ENCODE measurements at places on chromosomes 7 and 10.

DNA sequence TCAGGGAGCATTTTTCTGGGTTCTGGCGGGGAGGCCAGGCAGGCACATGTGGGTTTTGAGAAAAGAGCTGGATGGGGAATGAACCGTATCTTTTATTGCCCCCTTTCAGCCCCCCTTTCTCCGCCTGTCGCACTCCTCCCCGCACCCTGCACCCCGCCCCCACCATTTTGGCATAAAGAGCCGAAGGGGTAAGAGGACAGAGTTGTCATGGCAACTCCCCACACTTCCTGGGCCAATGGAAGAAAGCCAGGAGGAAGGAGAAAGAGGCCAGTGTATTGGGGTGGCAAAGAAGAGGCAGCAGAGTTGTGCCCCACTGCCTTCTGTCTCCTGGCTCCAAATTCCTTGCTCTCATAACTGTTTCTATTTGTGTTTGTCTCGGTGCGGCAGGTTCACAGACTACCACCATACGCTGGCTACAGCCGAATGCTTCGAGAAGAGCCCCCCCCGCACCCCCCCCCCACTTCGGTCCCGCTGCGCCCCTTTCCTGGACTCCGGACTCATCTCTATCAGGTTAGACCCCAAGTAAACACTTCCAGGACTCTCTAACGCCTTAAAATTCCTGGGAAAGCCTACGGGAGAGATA is 3.4 kb downstream of the KCNIP2 start:
- DNase-seq, result no peak

GRCh38 chr7:14960721-14961120 is 58.2 kb upstream of the DGKB start:
- DNase-seq, result no peak

DNA sequence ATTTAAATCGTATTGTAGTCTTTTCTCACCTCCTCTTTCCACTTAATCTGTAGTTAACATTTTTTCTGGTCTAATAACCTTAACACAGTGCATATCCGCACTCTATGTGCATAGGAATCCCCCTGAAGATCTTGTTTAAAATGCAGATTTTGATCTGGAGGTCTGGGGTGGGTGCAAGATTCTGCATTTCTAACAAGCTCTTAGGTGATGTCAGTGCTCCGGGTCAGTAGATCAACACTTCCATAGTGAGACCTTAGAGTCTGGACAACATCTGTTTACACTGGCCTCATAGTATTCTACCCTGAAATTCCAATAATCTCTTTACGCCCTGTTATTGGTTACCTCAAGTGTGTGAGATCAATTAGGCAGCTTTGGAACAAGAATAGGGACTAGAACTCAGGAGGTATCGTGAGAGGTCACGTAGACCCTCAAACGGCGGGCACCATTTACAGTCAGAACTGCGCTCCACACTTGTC is 434 bp upstream of the PLEKHA8 start:
- DNase-seq, result no peak

DNA sequence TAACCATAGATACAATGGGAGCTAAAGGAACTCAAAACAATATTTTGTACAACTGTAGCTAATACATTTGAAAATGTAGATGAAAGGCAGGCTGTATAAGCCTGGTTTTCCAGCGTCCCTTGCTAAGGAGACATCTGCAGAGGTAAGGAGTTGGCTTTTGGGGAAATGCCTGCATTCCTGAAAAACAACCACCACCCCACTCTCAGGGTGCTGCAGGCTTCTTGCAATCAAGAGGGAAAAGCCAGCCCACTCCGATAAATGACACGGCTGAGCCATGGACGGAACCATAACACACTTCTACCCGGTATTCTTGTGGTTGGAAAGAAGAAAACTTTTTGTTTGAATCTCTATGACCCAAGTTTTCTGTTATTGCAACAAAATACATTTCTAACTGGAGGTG is 200.3 kb downstream of the TEX36 start:
- no peak for DNase-seq

DNA sequence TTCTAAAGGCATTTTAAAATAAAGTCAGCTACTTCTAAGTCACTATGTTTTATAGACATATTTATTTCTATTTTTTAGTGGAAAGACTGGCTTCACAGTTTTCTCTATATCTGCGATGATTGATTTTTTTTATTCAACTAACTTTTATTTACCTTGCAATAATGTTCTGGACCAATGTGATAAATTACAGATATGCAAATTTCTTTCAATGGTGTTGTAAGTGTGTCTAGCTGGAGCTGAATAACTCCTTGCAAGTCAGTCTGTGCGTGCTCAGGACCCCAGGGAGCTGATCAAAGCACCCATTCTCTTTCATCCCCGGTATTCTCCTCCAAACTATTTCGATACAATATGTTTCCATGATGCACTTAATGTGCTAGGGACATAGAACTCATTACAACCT is 9.7 kb downstream of the PTF1A start:
- no peak for DNase-seq

DNA sequence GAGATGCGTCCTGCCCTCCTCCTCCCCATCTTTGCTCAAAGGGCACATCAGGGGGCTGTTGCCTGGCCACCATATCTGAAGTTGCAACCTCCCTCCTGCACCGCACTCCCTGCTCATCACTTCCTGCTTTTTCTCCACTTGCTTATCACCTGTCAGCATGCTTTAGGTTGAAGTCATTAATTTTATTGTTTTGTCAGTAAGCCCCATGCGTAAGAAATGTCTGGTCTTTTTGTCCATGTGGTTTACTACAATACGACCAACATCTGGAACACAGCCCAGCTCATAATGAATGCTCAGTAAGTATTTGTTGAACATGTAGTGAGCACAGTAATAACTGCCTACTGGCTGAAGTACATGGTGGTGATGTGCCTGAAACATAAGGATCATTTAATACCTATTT is 71.6 kb upstream of the GJD4 start:
- DNase-seq, result no peak

- no peak for DNase-seq
Measured at GRCh38 chr10:63415640-63416244, 50.0 kb downstream of the JMJD1C start.

DNA sequence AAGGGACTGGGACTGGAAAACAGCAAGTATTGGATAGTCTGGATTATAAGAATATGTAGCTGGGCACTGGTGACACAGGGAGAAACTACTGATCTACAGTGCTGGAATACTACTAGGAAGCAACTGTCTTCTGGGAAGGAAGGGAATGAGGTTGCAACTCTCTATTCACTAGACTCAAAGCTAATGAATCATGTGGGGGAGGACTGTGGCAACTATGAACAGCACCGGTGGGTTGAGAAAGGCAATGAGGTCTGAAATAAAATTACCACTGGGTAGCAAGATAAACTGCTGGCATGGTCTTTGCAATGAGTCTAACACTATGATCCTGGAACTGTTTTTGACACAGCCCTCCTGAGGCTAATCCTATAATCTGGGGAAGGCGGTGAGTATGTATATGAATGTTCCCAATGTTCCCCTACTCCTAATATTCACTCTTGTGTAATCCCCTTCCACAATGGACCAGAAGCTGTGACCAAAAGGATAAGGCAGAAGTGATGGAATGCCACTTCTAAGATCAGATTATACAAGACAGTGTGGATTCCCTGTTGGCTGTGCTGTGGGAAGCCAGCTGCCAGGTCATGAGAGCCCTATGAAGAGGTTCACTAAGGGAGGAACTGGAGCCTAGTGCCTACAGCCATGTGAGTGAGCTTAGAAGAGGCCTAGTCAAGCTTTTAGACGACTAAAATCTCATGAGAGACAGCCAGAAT is 101.3 kb upstream of the DNAJB12 start:
- DNase-seq, result no peak

DNA sequence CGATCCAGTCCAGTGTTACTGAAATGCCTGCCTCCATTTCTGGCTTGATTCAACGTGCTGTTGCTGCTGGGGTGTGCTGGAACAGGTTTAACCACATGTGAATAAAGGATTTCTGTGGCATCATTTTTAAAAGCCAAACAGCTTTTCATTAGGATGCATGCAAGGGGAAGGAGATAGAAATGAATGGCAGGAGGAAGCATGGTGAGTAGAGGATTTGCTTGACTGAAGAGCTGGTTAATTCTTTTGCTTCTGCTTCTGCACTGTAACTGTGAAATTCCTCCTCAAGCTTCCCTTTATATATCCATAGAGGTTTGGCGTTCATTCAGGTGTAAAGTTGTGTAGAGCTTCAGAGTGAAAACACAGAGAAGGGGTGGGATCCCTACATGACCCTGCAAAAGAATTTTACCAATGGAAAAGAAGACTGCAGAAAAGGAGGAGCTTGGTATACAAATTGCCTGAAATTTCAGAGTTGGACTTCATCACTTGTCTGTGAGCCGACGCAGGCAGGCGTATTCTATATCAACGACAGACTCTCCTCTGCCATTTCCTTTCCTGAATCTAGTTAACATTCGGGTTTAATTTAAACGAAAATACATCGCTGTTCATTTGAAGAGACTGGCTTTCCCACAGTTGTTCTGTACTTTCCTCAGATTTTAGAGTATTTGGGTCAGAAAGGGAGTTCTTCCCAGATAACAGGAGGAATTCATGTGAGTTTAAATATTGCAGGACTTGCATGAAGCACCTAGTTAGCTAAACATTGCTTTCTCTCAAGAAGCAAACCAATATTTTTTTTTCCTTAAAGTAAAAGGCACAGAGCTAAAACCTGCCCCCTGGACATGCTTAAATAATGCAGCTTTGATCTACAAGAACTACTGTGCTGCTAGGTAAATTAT is at the start of gene SOSTDC1:
SOSTDC1 (minus strand) TSS at position 270 of the 893 bp plus-strand sequence; CDS start at position 200, 70 bp downstream.
- DNase-seq, result no peak

- DNase-seq, result no peak
Measured at GRCh38 chr10:75444781-75445386, 13.5 kb downstream of the LRMDA start.

DNA sequence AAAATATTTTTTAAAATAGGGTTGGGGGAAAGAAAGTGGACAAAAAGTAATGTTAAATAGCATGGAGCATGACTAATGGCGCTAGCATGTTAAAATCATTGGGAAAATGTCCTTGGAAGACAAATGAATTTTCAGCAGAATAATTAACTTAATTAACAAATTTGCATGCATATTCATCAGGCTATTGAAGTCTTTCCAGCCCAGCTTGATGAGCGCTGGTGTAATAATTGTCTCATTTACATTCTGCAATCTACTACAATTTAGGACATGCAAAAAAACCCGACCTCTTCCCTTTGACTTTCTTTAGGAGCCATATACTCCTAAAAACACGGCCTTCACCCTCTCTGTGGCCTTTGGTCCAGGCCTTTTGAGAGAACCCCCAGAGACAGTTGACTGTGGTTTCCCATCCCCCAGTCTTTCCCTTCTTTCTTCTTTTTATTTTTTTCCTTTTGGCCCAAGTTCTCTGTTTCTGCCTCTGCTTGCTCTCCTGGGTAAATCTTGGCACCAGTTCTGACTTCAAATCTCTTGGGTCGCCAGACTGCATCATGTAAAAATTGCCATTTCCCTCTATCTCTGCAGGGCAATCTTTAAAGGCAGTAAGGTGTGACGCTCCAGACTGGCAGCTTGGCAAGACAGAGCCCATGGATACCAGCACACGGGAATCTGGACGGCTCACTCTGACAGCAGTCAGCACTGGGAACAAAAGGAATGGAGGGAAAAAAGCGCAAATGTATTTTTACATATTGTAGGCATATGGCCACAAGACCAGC is 105.5 kb downstream of the NEUROD6 start:
- DNase-seq, result no peak

DNA sequence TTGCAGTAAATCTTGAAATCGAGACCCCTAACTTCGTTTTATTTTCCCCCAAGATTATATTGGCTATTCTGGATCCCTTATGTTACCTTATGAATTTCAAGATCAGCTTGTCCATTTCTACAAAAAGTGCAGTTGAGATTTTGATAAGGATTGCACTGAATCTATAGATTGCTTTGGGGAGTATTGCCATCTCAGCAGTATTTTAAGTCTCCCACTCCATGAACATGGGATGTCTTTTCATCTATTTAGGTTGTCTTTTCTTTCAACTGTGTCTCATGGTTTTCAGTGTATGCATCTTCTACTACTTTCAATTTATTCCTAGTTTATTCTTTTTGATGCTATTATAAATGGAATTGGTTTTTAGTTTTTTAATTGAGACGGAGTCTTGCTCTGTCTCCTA is 89.6 kb downstream of the EZH2 start:
- no peak for DNase-seq

GRCh38 chr7:139783647-139784385 is 6.0 kb upstream of the HIPK2 start:
- no peak for DNase-seq

- no peak for DNase-seq
Measured at GRCh38 chr7:5397736-5398135, 25.9 kb downstream of the TNRC18 start.

DNA sequence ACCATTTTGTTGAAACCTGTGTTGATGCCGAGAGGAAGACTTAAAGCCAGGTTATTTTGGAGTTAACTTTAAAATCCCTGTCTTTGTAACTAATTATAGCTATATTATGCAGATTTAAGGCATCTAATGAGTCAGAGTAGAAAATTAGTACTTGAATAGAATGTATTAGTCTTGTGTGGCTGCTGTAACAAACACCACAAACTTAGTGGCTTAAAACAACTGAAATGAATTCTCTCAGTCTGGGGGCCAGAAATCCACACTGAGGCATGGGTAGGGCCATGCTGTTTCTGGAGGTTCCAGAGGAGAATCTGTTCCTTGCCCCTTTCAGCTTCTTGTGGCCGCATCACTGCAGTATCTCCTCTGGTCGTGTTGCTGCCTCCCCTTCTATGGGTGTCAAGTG is 8.5 kb upstream of the KLF6 start:
- no peak for DNase-seq

GRCh38 chr10:60125895-60126294 is 219.5 kb upstream of the CCDC6 start:
- no peak for DNase-seq

DNA sequence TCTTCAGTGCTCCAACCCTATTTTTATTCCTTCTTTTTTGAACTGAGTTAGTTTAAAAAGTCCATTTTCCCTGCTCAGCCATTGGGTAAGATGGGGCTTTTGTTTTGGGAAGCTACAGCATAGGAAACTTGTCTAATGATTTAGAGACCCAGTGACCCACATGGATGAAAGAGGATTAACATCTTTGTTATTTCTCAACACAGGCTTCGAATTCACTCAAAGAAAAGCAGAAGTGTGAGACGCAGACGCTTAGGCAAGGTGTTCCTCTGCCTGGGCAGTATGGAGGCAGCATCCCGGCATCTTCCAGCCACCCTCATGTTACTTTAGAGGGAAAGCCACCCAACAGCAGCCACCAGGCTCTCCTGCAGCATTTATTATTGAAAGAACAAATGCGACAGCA is 152.0 kb downstream of the HDAC9 start:
- DNase-seq, result no peak

- no peak for DNase-seq
Measured at GRCh38 chr10:109915566-109915965, 7.7 kb downstream of the XPNPEP1 start.

- DNase-seq, result no peak
Measured at GRCh38 chr10:104322416-104322782, 15.9 kb downstream of the ITPRIP start.

- no peak for DNase-seq
Measured at GRCh38 chr7:3880228-3880987, 579.4 kb downstream of the SDK1 start.
